Activated T-cell treated with anti-CD3 and anti-CD28 coated beads, Interleukin-2, amount 50 U/mL, for 48 hours (primary cell): ENCODE measurements at places on chromosomes 6 and 20.

DNA sequence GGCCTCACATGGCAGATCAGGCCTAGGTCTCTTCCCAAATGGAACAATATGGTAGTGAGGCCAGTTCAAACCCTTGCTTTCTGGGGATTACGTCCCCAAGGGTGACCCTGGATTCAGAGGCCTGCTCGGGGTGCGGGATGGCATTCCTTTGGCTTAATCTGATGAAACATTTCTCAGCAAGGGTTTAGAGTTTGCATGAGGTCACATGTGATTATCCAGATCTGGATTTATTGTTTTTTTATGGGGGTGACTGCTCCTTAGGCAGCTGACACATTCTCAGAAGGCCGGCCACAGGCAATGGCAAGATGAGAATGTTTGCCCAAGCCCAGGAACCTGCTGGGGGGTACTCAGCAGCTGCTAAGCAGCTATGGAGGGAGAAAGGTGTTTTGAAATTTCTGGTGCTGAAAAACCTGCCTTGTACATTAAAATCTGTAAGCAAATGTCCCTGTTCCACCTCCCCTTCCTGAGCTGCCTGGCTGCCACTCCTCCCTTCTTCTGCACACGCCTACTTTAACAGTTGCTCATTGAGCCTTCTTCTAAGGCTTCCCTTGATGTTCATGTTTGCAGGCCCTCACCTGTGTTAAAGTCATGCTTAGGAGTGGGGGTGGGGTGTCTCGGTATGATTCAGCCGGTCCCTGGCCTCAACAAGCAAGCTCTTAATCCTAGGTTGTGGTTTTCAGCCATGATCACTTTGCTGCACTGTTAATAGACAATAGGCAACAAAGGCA lies 37.9 kb upstream of the FUCA2 start:
- peak; percentile 57 for DNase-seq

- DNase-seq: no peak
These were observed 136.5 kb downstream of the BTBD9 start for GRCh38 chr6:38503032-38503773.

- DNase-seq: peak; percentile 47
These were observed 1.7 kb downstream of the LOC128125822 start for GRCh38 chr6:63573899-63574553.

DNA sequence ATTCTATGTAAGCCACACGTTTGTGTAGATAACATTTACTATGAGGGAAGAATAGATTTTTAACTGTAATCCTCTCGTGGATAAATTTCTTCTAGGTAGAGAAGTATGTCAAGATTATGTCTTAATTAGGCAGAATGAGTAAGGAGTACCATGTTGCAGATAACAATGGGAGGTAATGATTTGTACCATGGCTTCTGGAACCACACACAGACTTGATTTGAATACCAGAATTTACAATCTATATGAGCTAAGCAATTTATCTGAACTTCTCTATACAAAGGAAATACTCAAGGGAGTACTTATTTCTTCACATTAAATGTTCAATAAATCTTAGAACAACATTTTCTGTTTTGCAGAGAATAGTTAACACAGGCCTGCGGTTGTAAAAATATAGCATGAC lies 51.5 kb downstream of the RPS12 start:
- no peak for DNase-seq

- DNase-seq: no peak
These were observed 16.5 kb downstream of the MTHFD1L start for GRCh38 chr6:150881911-150882481.

DNA sequence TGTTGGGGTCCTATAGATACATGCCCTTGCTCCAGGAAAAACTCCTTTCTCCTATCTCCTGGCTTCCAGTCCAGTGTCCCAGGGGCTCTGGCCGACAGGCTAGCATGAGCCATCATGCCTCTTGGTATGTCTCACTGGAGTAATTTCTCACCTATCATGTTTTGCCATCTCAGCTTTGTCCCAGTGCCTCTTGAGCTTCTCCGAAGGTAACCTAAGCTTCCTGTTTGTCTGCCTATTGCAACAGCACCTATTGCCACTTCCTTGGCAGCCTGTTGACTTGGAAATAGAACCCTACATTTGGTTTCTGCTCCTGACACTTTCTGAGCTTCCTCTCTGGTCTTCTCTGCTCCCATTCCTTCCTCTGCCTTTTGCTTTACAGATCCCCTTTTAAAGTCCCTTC lies 197.7 kb downstream of the KCNQ5 start:
- DNase-seq: no peak

DNA sequence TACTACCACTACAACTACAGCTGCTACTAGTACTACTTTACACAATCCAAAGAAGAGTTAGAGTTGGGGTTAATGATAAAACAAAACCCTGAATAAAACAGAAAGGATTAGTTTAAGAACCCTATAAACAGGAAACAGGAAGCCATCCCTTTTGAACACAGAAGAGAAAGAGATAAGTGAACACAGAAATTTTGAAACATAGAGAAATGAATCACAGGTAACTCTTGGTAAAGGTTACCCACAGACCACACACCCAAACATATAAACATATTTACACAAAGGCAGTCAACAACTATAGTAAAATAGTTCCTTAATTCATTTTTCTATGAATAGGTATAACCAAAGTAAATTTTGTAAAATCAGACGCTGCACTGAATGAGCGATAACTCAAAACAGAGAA lies 98.1 kb downstream of the RNGTT start:
- DNase-seq: no peak

GRCh38 chr6:72622094-72622940 lies 453 bp downstream of the KCNQ5 start:
- peak; percentile 75 for DNase-seq

- DNase-seq: no peak
These were observed 56.8 kb downstream of the RREB1 start for GRCh38 chr6:7164536-7165001.

DNA sequence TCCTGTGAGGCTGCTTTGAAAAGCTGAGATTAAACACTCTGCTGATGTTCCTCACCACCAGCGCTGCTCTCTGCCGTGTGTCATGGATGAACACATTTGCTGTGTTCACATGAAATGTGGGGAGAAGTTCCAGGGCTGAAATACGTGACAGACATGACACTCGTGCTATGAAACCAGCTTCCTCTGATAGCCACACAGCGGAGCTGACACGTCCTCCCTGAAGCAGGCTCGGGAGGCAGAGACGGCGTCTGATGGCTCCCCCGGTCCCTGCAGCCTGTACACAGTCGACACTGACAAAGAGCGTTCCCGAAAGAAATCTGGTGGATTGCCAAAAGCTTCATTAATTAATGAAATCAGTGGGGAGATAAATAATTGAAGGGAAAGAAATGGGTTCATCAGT lies 17.5 kb downstream of the AGPAT4 start:
- DNase-seq: no peak

- no peak for DNase-seq
These were observed 209.8 kb upstream of the FOXA2 start for GRCh38 chr20:22794200-22794599.

DNA sequence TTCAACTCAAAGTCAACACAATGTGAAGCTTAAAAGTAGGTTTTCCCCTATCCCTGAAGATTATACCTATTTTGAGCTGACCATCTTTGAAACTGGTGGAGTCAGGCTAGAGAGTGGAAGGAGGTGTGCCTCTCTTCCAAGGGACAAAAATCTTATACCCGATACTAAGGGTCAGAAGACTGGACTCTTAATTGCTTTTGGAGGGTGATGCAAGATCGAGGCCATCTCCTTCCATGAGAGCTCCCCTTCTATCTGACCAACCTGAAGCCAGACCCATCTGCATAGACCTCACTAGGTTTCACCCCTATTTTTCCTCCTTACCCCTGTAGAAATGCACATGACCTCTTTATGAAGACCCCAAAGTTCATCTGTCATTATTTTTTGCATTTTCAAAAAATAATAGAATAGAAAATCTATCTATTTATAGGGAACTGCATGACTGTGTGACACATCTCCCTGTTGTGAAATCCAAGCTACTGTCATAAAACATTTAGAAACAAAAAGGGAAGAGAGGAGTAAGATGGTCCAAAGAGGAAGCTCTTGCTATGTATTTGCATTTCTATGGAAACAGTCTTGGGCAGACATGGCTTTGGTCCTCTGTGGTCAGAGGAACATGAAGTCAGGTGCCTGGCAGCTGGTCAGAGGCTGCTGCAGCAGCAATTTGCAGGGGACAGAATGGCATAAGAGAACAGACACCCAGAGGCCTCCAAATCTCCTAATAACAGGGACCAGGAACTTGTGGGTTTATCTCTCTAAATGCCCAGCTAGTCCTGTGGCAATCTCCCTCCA lies 349.2 kb downstream of the MAFB start:
- no peak for DNase-seq

DNA sequence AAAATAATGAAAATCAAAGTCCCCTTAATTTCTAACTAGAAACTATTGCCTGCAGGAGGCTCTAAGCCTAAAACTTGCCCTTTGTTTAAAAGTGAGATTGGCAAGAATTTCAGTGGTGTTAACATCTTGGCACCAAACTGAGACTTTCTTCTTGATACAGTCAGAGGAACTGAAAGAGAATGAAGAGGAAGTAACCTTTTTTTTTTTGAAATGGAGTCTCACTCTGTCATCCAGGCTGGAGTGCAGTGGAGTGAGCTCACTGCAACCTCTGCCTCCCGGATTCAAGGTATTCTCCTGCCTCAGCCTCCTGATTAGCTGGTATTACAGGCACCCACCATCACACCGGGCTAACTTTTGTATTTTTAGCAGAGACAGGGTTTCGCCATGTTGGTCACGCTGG lies 3.6 kb downstream of the DOP1A start:
- no peak for DNase-seq

DNA sequence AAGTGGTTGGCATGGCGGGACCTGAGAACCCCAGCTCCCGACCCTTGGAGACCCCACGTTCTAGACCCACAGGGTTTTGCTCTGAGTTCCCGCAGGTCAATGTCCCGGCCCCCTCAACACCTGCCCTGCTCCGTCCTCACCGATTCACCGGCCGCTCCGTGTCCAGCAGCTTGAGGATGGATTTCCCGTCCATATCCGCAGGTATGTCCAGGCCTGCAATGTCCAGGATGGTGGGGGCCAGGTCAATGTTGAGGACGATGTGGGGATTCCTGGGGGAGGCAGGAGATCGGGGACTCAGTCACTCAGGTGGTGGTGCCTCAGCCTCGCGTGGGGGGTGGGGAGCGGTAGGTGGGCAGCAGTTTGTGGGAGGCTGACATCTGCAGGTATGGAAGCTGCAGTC lies 106.7 kb downstream of the SULF2 start:
- DNase-seq: no peak
